ENCODE measurements at places on chromosomes 7 and 10.

GRCh38 chr10:12042409-12042796, 206 bp downstream of the UPF2 start:
- no peak for DNase-seq

DNA sequence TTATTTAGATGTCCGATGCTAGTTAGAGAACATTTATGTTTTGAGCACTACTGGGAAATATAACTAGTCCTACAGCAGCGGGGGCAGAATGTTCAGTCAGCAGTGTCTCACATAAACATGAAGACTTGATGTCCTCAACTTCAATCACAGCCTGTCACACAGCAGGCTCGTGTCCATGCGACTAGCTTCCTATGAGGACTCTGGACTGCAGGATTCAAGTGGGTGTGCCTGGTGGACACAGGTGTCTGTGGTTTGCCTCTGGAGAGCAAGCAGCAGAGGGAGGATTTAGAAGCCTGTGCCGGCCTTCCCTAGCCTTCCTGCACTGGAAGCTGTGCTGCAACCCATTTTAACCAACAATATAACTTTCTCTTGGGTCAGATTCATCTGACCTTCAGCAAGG, 30.0 kb upstream of the LANCL2 start:
- no peak for DNase-seq

DNA sequence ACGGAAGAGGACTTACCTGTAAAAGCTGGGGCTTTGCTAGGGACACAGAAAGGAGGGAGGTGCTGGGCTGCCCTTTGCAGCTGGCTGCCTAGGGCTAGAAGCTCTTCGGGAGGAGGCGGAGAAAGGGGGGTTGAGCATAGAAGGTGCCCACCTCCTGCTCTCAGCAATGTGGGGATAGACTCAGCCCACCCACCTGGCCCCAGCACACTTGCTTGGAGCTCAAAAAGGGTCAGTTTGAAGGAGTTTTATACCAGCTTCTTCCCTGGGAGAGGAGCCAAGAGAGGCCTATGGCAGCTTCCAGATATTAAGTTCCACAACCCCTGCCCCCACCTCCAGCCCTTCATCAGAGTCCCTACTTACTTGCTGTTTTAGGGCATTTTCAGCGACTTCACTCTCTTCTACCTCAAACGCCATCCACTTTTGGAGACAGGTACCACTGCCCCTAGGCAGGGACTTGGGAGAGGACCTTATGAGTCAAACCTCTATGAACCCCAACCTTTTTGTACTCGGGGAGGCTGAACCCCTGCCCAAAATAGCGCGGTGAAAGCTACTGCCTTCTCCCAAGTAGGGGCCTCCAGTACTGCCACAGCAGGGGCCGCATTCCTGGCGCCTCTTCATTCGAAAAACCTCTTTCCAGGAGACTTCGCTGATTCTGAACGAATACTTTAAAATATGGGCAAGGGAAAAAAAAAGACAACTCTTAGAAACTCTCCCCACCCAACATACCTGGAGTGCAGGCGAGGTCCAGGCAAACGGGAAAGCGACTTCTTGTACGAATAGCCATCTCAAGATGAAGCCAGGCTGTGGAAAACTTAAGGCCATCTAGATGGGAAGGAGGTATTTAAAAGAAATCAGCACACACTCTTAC, 1.2 kb upstream of the EVX1 start:
- no peak for DNase-seq

DNA sequence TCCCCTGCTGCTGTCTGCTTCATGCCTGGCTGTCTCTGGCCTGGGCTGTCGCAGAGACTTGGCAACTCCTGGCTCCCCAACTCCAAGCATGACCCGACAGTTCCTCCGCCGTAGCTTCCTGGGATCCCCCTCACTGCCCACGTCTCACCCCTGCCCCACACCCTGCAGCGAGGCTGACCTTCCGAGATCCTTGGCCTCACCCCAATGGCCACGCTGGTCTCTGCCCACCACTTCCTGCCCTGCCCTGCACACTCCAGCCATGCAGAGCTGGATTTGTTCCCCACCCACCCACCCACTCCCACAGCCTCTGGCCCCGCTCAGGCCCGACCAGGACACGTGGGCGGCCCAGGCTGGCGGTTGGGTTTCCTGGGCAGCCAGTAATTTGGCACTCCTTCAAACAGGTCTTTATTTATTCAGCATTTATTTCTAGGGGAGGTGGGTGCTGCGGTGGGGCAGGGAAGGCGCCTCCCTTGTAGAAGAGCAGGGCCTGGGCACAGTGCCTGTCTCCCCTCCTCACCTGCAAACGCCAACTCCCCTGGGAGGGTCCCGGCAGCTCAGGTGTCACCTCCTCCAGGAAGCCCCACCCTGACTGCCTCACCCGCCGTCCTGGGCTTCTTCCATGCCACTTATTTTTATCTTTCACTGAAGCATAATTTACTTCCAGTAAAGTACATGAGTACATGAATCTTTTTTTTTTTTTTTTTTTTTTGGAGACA, 25.5 kb downstream of the GTF2IRD1 start:
- peak; percentile 88 for DNase-seq

DNA sequence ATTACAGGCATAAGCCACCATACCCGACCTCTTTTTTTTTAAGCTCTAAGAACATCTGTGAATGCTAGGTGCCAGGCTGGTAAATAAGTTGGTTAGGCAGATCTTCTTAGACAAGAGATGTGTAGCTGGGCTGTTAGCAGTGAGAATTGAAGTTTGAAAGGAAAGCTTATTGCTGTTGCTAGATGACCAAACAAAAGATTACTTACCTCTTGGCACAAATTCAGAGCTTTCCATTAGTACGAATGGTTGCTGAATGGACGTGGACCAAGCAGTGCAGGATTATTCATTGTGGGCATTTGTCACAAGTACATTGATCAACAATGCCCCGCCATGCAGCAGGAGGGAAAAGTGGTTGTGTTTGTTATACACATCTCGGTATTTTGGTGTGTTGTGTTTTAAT, 131.2 kb downstream of the GFRA1 start:
- DNase-seq = no peak

DNA sequence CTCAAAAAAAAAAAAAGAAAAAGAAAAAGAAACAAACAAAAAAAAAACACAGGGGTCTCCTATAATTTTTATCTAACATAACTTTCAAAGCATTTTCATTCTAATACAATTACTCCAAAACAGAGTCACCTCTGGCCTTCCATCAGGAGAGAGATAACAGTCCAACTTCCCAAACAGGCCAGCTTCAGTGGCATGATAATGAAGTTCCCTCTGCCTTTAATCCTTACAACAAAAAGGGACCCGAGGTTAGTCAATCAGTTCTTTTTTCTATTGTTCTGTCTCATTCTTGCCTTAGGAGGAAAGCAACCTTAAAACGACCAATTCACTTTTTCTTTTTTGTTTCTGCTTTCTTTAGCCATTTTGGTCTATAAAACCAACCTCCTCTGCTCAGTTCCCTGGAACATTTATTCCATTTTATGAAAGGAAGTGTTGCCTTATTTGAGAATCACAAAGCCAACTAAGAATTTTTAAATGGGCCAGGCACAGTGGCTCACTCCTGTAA, 16.5 kb upstream of the FXYD4 start:
- no peak for DNase-seq

DNA sequence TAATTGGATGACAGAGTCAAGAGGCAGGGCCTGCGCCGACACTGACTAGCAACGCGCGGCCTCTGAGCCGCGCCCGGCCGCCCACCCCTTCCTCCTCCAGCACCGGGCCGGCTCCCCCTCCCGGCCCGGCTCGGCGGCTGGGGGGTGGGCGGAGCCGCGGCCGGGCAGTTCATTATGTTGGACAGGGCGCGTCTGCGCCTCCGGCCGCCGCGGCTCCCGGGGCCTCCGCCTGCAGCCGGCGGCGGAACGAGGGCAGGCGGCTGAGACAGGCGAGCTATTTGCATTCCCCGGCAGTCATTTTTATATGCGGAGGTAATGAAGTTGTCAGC, 106.7 kb downstream of the SNX10 start:
- DNase-seq = no peak

DNA sequence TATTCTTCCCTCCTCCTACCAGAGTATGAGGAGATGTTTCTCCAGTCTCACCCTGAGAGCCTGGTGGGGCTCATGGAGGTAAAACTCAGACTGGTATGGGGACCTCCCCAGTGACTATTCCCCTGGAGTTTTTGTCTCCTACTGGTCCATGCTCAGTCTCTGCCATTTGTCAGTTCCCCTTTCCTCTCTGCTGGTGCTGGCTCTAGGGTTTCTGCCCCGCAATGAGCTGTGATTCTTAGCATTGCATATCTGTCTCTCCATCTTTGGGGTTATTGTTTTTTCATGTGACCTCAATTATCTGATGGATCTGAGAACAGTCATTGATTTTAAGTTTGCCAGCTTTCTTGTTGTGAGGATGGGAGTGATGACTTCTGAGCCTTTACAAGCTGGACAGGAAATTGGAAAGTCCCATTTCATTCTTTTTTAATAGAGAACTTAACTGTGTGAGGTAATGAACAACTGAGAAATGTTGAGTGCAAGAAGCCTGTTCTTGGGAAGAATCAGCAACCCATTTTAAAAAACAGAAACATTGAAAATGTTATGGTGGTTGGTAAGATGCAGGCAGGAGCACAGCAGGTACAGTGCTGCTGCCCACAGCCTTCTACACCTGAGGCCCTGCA, 26.9 kb downstream of the NACAD start:
- no peak for DNase-seq

- DNase-seq = no peak
These were observed 78.7 kb downstream of the ZFAND4 start for GRCh38 chr10:45593938-45594275.

DNA sequence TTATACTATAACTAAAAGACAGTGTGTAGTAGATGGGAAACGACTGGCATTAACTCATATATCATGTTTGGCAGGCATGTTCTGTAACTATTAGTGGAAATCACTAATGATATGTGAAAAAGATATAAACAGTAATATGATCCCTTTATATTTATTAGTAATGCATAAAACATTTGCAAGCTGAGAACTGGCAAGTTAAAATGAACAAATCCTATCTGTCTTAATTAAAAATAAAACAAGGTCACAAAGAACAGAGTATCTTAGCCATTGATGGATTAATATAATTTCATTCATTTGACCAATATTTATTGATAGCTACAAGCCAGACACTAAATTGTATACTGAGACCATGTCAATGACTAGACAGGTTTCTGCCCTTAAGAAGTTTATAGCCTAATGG, 154.5 kb downstream of the CRPPA start:
- DNase-seq = no peak

DNA sequence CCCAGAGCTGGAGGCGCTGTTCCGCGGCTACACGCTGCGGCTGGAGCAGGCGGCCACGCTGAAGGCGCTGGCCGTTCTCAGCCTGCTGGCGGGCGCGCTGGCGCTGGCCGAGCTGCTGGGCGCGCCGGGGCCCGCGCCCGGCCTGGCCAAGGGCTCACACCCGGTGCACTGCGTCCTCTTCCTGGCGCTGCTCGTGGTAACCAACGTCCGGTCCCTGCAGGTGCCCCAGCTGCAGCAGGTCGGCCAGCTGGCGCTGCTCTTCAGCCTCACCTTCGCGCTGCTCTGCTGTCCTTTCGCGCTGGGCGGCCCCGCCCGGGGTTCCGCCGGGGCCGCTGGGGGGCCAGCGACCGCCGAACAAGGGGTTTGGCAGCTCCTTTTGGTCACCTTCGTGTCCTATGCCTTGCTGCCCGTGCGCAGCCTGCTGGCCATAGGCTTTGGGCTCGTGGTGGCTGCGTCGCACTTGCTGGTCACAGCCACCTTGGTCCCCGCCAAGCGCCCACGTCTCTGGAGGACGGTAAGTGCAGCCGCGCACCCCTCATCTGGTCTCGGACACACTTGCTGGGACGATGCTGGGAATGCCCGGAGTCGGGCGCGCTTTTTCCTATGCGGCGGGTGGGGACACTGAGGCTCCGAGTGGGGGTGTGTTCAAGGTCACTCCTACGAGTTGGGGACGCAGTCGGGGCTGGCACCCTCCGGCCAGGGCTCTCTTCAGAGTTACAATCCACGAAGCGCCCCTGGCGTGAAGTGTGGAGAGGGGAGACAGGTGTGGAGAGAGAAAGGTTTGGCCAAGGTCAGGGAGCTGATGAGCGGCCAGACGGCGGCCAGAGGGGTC, 717 bp downstream of the ADCY1 start:
- no peak for DNase-seq

GRCh38 chr10:7984896-7985295, 69.6 kb upstream of the GATA3 start:
- DNase-seq = no peak

DNA sequence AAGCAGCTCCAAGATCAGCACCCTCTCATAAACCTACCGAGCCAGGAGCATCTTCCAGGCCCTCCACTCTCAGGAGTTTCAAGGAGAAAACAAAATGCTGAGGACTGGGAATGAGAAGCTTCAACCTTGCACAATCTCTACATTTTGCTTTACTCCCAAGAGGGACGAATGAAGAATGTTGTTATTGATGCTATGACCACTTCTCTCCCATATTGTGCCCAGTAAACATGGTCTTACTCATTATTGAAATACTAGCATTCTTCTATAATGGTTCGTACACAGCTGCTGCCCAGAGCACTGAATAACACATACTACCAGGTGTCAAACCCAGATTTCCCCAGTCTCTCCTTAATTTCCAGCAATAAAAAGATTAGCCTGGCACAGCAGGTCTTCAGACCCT, 63.4 kb upstream of the BET1 start:
- no peak for DNase-seq

GRCh38 chr10:16905320-16905719, 88.1 kb upstream of the RSU1 start:
- DNase-seq = no peak

- DNase-seq = no peak
These were observed 111.3 kb upstream of the TNS3 start for GRCh38 chr7:47693216-47693615.

GRCh38 chr10:24916365-24916764, 36.0 kb downstream of the PRTFDC1 start:
- no peak for DNase-seq

GRCh38 chr7:70640266-70640833, 491.6 kb upstream of the GALNT17 start:
- no peak for DNase-seq

DNA sequence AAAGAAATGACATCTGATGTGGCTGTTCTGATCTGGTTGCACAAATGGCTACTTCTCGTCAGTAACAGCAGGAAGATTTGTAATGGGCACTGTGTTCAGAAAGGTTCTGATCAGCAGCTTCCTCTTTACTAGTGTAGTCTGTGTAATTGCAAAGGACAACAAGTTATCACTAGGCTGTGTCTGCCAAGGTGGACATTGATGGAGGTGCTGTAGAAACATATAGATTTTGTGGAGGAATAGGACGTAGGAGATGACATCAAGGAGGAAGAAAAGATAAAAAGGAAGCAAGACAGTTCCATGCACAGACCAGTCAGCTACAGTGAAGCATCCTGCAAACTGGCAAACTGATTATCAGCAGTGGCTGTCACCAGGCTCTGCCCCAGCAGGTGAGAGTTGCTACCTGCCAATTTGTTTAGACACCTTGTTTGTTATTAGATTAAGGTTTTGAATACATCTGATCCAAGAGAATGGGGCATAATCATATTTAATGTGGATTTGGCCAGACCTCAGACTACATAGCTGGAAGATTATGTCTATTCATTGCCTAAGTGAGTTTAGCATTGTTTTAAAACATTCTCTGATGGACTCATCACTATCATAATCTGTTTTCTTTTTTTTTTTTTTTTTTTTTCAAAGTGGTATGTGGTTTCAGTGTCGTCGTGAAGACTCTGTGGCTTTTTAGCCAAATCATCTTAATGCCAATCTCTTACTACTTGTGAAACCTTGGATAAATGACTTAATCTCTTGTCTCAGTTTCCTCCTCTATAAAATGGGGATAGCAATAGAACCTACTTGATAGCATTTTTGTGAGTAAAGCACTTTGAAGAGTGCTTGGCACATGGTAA, 417.9 kb upstream of the LRGUK start:
- no peak for DNase-seq

- no peak for DNase-seq
These were observed 339.2 kb downstream of the ZNF716 start for GRCh38 chr7:57789130-57789529.
